ENCODE measurements at places on chromosomes 7 and 10. TPM values are rescaled to one million over a fixed set of nuclear protein-coding genes. Genes with fewer than 3 reads are reported as not detected.

Gene STK32C
- 6.1 TPM for total RNA-seq

GRCh38 chr7:129923709-129924108 is 29.1 kb downstream of the UBE2H start:
- peak; percentile 78 for DNase-seq

DNA sequence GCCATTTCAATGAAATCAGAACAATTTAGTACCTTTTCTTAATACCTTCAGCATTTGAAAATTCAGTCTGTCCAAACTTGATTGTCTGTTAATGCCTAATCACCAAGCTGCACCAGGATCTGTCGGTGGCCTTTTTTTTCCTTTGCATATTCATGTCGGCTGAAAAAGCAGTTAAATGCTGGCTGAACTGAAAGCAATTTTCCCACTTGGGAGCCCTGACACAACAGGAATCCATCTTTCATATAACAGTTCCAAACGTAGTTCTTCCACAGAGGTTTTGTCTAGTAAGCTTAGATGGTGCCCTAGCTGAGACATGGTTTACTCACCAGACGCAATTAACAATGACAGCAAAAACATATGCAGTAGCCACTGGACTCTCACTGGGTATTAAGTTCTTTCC is 83.6 kb upstream of the CHCHD3 start:
- DNase-seq = no peak

- no peak for DNase-seq
These were observed 20.4 kb downstream of the TEX36 start for GRCh38 chr10:125662584-125662983.

Gene GNGT1
- total RNA-seq = not detected

DNA sequence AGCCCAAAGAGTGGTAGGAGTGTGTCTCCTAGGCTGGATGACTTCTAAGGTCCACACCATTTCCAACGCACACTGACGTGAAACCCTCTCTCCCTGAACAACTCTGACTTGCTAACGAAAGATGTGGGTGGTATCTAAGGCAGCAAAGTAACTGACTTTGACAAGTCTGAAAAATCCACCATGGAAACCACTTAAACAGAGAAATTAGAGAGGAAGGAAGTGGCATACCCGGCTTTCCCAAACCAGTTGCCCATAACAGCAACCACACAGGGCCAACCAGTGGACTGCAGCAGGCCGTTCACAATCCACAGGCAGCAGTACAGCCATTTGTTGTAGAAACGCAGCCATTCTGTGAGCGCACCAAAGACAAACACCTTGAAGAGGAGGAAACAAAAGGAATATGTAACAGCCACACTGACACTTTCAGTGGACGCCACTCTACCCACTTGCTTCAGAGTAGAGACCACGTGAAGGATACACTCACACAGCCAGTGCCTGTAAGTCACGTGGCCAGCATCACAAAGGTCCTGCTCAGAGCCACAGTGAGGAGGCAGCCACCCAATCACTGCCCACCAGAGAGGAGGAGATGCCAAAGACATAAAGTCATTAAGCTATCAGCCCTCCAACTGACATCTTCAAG is 39.8 kb downstream of the SLC37A3 start:
- DNase-seq = no peak

Gene LIPK
- not detected for total RNA-seq

GRCh38 chr7:111264981-111265380 is 174.1 kb downstream of the LRRN3 start:
- DNase-seq = no peak

DNA sequence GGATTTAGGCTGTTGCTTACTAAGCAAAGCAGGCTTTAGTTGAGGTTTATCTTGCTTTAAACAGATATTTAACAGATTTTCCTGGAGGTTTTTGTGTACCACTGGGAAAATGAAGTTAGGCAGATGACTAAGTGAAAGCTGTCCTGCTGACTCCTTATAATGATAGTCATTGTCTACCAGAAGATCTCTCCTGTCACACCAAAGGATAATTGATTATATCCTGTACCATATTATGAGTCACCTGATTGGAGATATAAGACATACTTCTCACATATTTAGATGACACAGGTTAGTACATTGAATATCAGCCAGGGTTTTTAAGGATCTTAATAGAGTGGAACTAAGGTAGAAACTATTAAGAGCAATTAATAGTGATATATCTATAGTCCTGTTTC is 68.4 kb downstream of the PTEN start:
- no peak for DNase-seq

- no peak for DNase-seq
These were observed 46.6 kb upstream of the ADGRA1 start for GRCh38 chr10:133041101-133041500.

Gene ELOVL3
- total RNA-seq = not detected

- peak; percentile 85 for DNase-seq
These were observed 159.6 kb downstream of the PARD3 start for GRCh38 chr10:34655286-34656170.

Gene OPN1SW
- total RNA-seq = not detected

Gene BTBD16
- total RNA-seq = not detected

DNA sequence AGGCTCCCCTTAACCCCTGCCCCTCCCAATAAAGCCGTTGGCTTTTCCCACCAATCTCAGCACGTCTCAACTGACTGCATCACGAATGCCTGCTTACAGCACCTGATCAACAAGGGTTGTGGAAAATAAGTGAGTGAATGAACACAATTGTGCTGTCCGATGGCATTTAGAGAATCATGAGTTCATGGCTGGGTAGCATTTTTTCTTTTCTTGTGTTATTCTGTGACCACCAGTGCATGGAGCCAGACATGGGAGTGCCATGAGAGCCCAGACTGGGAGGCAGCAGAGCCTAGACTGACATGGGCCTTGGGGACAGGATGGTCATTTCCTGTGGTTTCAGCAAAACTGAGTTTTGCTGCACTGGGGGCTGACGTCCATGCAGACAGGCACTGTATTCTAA is 254.1 kb upstream of the IGFBP3 start:
- DNase-seq = no peak

Gene KCNMA1
- total RNA-seq = 0.05 TPM

DNA sequence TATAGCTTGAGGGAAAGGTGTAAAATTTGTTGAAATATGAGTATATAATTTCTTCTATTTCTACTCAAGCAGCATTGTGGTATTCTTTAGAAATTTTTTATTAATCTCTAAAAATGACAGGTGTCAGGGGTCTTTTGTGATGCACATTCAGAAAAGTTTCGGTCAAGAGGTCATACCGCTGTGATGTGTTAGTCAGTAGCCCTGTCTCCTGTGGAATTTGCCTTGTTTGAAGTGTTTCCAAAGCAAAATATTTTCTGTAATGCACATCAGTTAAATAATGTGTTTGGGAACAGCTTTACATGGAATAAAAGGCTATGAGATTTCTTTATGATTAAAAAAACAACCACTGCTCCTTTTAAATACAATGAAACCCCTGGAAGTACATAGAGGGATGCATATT is 35.8 kb downstream of the FOXP2 start:
- no peak for DNase-seq

Gene CADPS2
- total RNA-seq = 69.4 TPM

DNA sequence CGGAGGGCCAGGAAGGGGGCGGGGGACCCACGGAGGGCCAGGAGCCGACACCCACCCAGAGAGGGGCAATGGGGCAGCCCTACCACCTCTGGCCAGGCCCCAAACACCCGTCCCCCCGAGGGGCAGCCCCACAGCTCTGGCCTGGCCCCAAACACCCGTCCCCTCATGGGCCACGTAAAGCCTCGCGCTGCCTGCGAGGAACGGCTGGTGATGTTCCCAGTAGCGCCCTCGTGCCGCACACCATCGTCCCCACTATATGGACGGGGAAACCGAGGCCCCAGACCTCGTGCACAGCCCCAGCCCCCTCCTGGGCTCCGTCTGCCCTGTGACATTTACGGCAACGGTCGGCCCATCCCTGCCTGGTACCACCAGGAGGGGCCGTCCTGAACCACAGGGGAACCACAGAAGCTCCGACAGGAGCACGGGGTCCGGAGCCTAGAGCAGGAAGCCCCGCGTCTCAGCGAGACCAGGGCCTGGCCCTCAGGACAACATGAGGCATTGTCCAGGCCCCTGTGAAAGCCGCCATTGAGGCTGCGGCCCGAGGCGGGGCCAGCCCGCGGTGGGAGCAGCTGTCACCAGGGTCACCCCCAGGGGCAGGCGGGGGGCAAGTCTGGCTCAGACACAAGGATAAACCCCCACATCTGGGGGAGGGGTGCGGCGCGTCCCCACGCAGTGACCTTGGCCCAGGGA is 35.6 kb downstream of the GET4 start:
- DNase-seq = no peak

DNA sequence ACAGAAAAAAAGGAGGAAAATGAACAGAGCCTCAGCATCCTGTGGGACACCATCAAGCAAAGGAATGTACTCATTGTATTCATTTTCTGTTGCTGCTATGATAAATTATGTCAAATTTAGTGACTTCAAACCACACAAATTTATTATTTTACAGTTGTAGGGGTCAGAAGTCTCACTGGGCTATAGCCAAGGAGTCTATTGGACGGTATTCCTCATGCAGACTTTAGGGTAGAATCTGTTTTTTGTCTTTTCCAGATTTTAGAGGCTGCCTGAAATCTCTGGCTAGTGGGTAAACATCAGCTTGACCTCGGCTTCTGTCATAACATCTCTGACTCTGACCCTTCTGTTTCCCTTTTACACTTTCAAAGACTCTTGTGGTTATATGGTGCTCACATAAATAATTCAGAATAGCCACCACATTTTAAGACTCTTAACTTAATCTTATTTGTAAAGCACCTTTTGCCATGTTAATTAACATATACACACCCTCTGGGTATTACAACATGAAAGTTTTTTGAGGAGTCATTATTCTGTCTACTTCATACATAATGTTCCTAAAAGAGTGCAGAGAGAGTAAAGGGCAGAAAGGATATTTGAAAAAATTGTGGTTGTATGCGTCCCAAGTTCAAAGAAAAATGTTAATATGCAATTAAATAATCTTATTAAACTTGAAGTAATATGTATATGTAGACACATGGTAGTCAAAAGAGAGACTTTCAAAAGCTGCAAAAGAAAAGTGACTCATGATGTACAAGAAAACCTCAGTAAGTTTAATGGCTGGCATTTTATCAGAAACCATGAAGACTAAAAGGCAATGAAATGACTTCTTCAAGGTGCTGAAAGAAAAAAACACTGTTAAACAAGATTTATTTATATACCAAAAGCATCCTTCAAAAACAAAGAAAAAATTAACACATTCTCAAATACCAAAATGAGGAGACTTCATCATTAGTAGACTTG is 70.8 kb upstream of the MEOX2 start:
- no peak for DNase-seq

Gene SND1
- total RNA-seq = 179 TPM

Gene PFKP
- total RNA-seq = 228 TPM

Data from dermis blood vessel endothelial cell (primary cell).